ENCODE measurements at places on chromosomes 7 and 10.

- DNase-seq, result no peak
Measured at GRCh38 chr7:14551310-14551709, 351.2 kb downstream of the DGKB start.

DNA sequence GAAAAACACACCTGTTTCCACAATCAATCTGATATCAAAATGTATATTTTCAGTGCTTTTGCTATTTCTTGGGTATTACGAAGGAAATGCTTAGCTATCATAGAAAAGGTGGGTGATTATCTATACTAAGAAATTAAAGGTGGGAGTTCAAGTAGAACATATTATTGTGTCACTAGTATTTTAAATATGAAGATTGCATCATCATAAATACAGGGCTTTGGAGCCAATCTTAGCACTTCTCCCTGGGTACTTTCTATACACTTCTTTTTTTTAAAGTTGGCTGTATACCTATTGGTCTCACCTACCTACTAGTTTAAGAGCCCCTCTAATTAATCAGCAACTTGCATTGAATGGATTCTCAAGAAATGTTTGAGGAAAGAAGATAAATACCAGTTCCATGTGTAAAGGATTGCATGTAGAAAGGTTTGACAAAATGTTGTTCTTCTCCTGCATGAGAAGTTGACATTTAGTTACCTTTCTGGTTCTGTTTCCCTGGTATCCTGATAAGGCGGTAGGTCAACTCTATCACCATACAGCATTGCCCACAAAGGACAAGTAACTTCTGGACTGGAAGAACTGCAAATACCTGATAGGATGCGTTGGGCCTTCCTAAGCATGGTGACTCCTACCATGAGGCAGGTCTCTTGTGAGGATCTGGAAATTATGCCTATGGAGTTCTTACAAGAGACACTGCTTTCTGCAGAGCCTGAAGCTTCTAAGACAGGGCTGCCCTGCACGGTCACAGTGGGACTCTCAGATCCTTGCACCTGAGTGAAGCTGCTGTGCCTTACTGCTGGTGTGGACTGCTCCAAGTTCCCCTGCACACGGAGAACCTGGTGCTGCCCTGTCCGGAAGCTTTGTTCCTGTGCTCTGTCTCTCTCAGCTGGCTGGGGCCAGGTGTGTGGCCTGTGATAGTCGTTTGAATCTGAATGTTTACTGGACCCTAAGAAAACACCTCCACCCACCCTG, 32.1 kb upstream of the PDSS1 start:
- no peak for DNase-seq

GRCh38 chr10:104546336-104546735, 94.8 kb upstream of the SORCS3 start:
- DNase-seq, result no peak

DNA sequence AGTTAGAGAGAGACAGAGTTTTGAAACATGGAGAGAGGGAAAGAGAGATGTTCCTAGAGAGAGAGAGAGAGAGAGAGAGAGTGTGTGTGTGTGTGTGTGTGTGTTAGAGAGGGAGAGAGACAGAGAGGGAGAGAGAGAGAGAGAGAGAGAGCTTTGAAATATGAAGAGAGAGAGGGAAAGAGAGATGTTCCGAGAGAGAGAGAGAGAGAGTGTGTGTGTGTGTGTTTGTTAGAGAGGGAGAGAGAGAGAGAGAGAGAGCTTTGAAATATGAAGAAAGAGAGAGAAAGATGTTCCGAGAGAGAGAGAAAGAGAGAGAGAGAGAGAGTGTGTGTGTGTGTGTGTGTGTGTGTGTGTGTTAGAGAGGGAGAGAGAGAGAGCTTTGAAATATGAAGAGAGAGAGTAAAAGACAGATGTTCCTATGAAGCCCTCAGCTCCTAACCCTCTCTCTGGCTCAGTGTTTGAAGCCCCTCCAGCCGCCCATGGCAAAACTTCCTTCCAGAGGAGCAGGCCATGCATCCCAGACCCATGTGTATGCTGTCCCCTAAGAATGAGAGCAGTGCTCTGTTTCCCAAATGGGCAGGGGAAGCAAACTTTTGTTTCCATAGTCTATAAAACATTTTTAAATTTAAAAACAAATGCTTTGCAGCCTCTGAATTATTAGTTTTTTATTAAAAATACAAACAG, 130.9 kb downstream of the KCNMA1 start:
- no peak for DNase-seq

DNA sequence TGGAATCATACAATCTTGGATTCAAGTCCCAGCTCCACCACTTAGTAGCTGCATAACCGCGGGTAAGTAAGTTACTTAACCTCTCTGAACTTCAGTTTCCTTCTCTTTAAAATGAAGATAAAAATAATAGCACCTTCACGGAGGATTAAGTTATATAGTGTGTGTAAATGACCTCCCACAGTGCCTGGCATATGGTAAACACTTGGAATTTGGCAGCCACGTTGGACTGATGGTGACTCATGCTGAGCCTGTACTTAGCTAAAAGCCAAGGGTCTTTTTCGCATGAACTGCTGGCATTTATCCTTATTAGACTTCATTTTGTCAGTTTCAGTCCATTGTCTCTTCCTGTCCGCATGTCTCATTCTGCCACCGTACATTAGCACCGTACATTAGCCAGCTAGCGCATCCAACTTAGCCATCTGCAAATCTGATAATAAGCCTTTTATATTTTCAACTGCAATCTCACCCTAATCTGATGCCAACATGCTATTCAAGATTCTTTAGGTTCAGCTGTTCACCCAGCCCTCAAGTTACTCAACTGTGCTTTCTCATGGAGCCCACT, 11.2 kb downstream of the SLC13A4 start:
- DNase-seq, result no peak

DNA sequence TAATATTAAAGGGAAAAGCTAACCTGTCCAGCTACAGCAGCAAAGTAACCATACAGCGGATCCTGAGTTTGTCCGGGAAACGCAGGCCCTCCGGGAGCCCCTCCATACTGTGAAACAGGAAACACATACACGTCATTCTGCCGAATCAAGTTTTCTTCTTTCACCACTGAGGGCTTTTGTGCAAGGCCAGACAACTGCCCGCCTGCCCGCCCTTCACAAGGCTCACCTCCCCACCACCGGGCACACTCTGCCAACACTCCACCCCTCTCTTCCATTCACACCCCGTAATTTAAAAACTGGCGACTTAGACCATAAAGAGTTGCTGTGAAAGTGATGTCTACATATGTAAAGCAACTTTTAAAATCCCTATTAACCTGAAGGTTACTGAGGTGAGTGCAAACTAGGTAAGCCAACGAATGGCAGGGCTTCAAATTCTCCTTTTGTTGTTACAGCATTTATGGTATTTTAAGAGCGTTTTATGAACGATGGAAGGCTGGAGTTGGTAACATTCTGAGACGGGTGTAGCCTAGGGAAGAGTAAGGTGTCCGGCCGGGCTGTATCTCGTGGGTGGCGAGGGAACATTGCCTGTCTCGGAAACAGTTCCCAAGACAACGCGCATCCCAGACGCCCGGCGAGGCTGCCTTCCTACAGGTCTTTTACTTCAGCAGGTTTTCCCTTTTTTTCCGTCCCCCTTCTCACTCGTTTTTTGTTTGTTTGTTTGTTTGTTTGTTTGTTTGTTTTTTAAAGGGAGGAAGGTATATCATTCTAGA, 817 bp downstream of the SRI start:
- DNase-seq, result peak; percentile 43

Measured in AML-193 (cell line).